Activated CD4-positive, alpha-beta T cell treated with anti-CD3 and anti-CD28 coated beads for 24 hours (primary cell): ENCODE measurements at places on chromosomes 5 and 9.

- no peak for DNase-seq
Observed at GRCh38 chr5:106093134-106093533, 1577.6 kb downstream of the EFNA5 start.

DNA sequence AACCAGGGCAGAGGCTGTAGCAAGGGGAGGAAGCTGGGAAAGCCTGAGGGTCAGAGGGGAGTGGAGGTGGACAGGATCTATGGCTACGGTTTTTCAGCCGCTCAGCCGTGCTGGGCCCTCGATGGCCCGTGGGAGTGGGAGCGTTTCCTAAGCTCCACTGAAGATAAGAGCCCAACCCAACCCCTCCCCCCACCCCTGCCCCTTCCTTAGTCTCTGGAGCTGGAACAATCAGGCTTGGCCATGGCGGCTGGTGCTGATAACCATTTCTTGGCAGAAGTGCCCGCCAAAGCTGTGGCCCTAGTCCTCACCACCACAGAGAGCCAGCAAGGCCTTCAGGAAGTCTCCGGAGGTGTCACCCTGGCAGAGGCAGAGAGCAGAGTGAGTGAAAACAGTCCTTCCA, 20.3 kb upstream of the TNIP1 start:
- no peak for DNase-seq

DNA sequence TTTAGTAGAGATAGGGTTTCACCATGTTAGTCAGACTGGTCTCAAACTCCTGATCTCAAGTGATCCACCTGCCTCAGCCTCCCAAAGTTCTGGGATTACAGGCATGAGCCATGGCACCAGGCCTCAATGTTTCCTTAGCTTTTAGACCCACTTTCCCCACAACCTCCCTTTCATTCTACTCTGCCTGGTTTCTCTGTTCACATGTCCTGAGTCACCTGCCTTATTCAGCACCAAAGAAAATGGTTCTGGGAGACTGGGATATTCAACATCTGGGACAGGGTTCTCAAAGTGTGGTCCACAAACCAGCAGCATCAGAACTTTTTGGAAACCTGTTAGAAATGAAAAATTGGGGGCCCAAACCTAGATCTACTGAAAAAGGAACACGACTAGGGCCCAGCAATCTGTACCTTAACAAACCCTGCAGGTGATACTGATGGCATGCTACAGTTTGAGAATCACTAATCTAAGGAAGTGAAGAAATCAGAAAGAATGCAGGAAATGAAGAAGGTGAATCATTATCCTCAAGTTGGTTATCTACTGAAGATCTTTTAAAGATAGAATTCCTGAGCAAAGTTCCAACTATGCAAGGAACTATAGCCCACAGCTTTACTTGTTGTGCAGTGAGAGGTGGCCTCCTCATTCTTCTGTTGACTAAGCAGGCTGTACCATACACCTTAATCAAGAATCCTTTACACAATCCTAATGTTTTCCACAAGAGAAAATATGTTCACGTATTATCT, 51.8 kb upstream of the CTNNAL1 start:
- DNase-seq = no peak

GRCh38 chr5:147403651-147404640, 105.9 kb downstream of the DPYSL3 start:
- no peak for DNase-seq

GRCh38 chr9:128636024-128636390, 20.6 kb downstream of the DYNC2I2 start:
- DNase-seq = no peak

DNA sequence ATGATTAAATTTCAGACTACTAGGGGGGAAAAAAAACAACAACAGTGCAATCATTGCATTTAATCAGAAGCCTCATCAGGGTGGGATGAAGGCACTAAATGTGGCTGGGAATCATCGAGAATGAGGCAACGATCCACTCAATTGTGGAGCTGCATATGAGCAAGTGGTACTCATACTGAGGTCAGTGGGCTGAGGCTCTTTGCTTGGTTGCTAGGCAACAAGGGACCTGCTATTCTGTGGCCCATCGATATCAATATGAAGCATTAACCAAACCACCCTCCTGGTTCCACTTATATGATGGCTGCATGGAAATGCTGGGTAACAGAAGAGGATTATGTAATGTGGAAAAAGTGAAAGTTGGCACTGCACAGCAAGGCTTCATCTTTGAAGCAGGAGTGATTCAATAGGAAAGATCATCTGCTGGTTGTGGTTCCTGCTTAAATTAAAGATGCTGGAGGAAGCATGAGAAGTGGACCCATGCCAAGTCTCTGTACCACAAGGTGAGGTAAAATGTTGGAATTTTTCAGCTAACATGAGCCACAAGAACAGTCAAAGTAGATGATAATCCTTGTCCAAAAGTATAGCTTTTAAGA, 159.8 kb upstream of the HMHB1 start:
- no peak for DNase-seq
